ENCODE measurements at places on chromosomes 1 and 21.

- DNase-seq = peak; percentile 53
Measured at GRCh38 chr1:160097151-160097910, 1.1 kb downstream of the IGSF8 start.

GRCh38 chr1:42340093-42340492, 5.1 kb upstream of the FOXJ3 start:
- DNase-seq = no peak

DNA sequence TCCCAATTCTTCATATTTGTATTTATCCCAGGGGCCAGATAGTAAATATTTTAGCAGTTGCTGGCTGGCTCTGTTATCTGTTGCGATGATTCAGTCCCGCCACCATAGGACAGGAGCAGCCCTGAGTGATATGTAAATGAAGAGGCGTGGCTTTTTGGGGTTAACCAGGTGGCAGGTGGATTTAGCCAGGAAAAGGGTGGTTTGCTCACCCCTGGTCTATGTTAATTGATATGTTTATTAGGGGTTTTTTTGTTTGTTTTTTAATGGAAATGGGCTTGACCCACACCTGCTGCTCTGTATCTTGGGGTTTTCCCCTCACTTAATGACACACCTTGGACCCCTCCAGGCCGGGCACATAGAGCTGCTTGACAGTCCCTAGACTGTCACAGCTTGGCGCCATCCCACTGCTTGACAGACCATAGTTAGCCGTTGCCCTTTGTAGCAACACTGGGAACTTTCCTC, 62.8 kb downstream of the PIK3CD start:
- DNase-seq = no peak

- DNase-seq = no peak
Measured at GRCh38 chr1:182376936-182377574, 14.5 kb downstream of the GLUL start.

DNA sequence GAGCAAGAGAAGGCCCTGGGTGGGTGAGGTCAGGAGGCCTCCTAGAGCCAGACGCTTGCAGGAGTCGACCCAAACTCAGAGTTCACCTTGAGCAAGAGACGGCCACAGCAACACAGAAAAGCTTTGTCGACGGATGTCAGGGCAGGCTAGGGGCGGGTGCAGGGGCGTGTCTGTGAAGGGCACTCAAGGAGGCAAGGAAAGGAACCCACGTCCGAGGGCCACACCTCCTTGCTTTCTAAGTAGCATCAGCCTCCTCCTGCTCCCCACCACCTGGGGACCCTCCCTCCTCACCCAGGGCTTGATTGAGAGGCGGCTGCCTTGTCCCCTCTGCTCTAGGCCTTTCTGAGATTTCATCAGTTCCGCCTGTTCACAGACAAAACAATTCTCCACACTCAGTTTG, 92.1 kb downstream of the OMA1 start:
- no peak for DNase-seq
